Stimulated activated CD8-positive, alpha-beta memory T cell treated with anti-CD3 and anti-CD28 coated beads, Interleukin-7, amount 100 ng/mL, for 1 hour (primary cell): ENCODE measurements at places on chromosomes 5 and 9.

DNA sequence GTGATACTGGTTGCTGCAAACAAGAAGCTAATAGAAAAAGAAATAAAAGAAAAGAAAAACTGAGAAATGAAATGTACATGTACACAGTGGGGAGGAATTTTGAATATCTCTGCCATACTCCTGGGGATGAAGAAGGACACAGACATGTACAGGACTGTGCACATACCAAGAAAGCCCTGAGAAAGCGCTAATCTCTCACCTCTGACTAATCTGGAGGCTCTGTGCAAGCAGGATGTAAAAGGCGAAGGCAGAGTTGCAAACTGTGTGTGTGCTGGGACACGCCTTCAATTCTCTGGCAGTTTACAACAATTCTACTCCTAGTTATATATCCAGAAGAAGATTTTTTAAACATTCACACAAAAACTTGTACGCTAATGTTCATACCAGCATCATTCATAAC is 211.4 kb downstream of the KIAA0825 start:
- no peak for DNase-seq

- no peak for DNase-seq
Measured at GRCh38 chr5:122354293-122354692, 42.3 kb downstream of the SNCAIP start.

GRCh38 chr9:15491950-15492349 is 18.8 kb downstream of the PSIP1 start:
- no peak for DNase-seq

- DNase-seq, result no peak
Measured at GRCh38 chr9:16341177-16341576, 529.3 kb downstream of the BNC2 start.

GRCh38 chr5:130110328-130110727 is 206.1 kb downstream of the CHSY3 start:
- no peak for DNase-seq

DNA sequence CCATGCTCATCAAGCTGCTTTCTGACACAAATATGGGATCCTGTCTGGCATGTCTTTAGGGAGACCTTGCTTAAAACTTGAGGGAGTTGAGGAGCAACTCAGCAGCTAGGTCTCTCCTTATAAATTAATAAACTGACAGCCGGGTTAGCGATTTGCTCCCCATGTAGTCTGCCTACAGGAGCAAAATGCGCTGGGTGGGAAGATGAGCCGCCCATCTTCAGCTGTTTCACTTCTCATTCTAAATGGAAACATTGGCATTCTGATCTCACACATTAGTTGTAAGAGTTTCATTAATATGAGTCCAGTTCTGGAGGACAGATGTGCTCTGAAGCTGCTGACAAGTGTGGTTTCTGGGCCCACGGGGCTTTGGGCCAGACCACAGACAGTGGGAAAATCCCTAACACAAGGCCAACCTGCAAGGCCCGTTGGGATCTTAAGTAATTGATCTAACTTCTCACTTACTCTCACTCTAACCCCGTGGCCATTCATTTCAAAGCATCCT is 197.0 kb downstream of the MCTP1 start:
- DNase-seq, result no peak

- no peak for DNase-seq
Measured at GRCh38 chr5:82594097-82594496, 315.9 kb upstream of the RPS23 start.

- DNase-seq, result no peak
Measured at GRCh38 chr5:181047288-181047687, 7.2 kb downstream of the BTNL9 start.

DNA sequence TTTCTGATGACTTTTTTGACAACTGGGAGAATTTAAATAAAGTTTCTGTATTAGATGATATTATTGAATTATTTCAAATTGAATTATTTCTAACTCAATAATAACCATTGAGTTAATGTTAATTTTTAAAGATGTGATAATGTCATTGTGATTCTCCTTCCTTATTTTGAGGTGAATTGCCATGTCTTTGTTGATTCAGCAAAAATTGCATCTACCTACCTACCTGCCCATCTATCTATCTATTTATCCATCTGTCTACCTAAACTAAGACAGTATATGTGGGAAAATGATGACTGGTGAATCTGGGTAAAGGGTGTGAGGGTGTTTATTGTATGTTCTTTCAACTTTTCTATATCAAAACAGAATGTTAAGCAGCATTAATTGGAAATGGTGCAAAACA is 75.0 kb downstream of the G3BP1 start:
- no peak for DNase-seq

- DNase-seq, result no peak
Measured at GRCh38 chr5:56476487-56476856, 243.3 kb upstream of the ANKRD55 start.

GRCh38 chr5:32003981-32004380 is 170.1 kb downstream of the GOLPH3 start:
- no peak for DNase-seq

DNA sequence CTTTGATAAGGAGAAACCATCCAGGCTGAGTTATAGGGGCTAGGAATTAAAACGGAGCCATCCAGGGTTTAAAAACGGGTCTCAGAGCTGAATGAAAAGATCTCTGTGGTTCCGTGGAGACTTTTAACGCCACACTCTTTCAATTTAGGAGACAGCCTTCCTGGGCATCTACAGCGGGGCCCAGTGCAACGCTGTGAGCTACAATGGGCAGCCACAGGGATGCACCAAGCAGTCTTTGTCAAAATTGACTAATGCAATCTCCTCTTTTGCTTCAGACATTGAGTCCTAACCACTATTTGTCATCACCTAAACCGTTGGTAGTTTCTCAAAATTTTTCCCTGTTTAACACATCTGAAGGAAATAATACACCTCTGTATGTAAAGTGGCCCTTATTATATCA is 96.6 kb upstream of the ABCA1 start:
- no peak for DNase-seq

GRCh38 chr9:68751556-68751955 is 46.5 kb downstream of the PIP5K1B start:
- DNase-seq, result no peak

- DNase-seq, result no peak
Measured at GRCh38 chr9:72038408-72038807, 22.0 kb downstream of the C9orf57 start.

DNA sequence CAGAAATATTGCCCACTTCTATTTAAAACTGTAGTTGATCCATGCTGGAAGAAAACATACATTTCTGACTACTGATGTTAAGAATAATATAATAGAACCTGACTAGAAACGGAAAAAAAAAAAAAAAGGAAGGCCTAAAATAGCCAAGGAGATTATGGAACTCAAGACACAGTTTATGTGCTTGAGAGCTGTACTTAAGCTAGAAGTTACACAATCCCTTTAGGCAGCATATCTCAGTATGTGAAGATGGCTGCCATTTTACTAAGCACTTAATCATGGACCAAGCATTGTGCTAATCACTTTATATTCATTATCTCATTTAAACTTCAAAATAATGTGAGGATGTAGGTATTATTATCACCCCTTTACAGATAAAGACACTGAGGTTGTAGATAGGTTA is 73.0 kb upstream of the NR4A3 start:
- DNase-seq, result no peak

DNA sequence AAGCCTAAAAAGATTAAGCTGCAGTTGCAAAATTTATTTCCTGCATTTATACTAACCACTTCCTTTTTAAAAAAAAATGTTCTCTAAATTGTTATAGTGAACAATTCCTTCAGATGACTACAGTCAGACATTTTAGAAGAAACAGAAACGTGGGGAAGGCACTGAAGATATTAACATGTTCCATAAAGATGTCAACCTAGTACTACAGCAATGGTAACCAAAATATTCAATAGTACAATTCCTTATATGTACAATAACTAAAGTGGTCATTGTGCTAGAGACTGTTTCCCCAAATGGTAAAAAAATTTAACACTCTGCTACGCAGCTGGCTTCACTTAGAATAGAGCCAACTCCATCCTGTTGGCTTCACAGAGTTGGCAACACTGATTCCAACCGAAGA is 97.7 kb downstream of the FNBP1 start:
- no peak for DNase-seq

GRCh38 chr9:87109231-87109631 is 161.9 kb upstream of the GAS1 start:
- DNase-seq, result no peak

- DNase-seq, result no peak
Measured at GRCh38 chr9:121173501-121173900, 28.2 kb downstream of the RAB14 start.

GRCh38 chr5:168152660-168153059 is 138.8 kb upstream of the WWC1 start:
- DNase-seq, result no peak

GRCh38 chr5:180486636-180487149 is 7.5 kb upstream of the CNOT6 start:
- no peak for DNase-seq

GRCh38 chr5:172187118-172188032 is 649 bp downstream of the STK10 start:
- peak; percentile 51 for DNase-seq

GRCh38 chr5:34905564-34905963 is 9.7 kb downstream of the RAD1 start:
- no peak for DNase-seq

GRCh38 chr9:13705918-13706317 is 426.4 kb upstream of the MPDZ start:
- DNase-seq, result no peak

GRCh38 chr9:82799286-82799685 is 263.7 kb downstream of the RASEF start:
- DNase-seq, result no peak

DNA sequence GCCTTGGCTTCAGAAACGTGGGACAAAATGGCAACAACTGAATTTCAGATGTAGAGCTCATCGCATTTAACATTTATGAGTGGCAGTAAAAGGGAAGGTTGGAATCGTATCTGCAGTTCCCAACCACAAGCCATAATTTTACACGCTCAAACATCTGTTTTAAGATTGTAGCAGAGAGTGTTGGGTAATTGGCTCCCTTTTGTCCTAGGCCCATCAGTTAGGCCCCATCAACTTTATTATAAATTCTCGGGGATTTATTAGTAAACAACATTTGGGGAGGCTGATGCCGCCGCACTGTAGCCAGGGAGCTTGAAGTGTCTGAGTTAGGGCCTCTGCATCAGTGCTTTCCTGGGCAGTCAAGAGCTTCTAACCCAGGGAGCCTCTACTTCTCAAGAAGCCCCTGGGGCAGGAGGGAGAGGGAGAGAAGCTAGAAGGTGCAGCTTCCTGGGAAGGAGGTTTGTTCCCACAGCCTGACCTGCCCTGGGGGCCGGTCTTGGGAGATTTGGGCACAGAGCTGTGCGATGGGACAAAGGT is 66.2 kb downstream of the HSPA4 start:
- DNase-seq, result no peak

- no peak for DNase-seq
Measured at GRCh38 chr5:177393206-177393765, 7.2 kb downstream of the PFN3 start.

DNA sequence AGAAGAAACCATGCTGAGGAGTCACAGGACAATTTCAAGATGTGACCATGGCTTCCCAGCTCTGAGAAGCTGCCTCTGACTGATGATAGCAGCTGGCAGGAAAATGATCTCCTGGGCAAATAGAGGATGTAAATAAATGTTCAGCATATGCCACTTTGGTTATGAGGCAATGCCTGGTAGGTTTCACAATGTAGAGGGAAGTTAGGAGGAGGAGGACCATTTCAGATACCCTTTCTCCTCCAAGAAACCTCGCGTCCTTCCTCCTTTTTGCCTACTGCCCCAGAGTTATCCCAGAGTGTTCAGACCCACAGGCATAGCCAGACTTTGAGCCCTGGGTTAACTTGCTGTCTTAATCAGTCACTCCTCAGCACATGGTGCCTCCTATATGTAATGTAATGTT is 541.6 kb upstream of the DAP start:
- no peak for DNase-seq

DNA sequence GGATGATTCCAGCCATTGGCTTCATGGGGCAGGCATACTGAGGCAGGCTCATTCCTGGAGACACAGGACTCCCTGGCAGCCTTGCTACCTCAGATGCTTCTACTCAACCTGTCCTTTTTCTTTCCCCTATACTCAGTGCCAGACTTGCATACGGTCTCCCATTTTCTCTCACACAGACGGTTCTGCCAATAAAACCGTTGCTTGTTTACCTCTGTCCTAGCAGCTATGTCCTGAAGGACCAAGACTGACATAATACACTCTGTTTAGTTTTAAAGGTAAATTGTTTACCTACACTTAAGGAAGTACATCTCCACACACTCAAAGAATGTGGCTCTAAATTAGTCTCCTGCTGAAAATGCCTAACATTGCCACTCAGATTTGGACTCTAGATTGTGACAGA is 151.0 kb upstream of the RFX3 start:
- DNase-seq, result no peak

DNA sequence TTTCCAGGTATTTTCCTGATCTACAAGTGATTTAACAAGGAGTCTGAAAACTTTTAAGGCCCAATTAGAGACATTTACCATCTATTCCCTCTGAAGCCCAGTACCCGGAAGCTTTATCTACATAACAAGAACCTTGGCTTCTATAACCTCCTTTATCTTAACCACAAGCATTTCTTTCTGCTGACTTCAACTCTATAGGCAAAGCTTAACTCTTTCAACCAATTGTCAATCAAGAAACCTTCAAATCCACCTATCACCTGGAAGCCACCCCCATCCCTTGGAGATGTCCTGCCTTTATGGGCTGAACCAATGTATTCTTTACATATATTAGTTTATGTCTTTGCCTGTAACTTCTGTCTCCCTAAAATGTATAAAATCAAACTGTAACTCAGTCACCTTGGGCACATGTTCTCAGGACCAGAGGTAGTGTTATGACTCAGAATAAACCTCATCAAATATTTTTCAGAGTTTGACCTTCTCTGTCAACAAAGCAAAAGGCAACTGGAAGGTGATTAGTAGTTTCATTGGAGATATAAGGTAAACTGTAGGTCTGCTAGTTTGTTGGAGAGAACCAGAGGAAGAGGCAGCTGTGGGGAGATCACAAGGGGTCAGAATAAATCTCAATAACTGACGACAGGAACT is 13.0 kb upstream of the RIMOC1 start:
- no peak for DNase-seq

DNA sequence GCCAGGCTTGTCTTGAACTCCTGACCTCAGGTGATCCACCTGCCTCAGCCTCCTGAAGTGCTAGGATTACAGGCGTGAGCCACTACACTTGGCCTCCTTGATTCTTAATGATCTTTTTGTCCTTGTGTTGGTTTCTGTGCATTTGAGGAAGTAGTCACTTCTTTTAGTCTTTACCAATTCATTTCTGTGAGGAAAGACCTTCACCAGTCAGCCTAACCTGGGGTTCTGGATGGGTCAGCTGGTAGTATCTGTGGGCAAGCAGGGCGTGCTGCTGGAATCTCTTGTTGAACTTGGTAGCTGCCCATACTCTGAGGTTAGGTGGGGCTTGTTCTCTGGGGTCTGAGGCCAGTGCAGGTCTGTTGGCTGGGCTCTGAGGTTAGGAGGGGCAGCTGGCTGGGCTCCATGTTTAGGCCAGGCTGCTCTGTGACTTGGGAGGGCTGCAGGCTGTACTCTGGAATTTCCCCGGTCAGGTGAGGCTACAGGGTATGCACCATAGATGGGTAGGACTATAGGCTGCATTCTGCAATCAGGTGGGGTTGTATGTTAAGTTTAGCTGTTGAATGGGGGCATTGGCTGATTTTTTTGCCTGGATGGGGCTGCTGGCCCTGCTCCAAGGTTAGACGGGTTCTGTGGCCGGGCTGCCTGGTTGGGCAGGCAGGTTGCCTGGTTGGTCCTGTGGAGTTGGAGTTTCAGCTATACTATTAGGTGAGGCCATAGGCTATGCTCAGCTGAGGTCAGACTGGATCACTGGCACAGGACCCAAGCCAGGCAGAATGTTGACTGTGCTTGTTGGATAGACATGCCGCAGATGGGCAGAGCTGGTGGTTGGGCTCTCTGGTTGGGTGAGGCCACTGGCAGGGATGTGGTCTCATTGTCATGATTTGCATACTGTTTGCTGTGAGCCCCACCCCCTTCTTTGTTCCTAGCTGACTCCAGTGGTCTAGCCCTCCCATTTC is 19.2 kb downstream of the UBAP1 start:
- DNase-seq, result no peak
